ENCODE measurements at places on chromosomes 5 and 9. TPM values are rescaled to one million over a fixed set of nuclear protein-coding genes. Genes with fewer than 3 reads are reported as not detected.

GRCh38 chr9:82101475-82101874, 112.9 kb downstream of the SPATA31D1 start:
- no peak for DNase-seq

DNA sequence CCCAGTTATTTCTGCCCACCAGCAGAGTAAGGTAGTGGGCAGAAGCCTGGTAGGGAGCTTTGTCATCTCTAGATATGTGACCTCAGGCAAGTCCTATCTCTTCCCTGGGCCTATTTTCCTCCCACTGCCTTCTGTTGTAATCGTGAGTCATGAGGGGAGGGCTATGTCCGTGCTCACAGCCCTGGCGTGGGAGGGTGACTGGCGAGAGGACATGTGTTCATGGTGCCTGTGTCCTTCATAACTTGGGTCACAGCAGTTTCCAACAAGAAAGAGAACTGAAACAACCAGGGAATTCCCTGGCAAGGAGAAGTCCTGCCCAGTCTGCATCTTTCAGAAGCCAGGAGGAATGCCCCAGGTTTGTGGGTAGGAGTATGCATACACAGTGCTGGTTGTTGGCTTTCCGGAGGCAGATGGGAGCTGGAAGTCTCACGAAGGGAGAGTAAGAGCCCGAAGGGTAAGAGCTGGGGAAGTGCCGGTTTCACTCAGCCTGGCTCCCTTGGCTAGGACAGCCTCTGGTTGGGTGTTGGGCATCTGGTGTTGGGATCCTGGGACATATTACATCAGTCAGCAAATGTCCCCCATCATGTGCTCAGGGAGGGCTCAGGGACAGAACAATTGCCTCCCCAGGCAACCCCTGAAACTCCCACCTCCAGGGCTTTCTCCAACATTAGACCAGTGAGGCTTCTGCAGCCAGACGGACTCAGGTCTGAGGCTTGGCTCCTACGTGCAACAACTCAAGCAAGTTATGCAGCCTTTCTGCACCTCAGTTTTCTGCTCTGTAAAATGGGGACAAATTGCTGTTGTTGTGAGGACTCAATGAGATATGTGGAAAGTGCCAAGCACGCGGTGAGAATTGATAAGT, 4.3 kb upstream of the TIFAB start:
- no peak for DNase-seq

- DNase-seq, result no peak
These were observed 219.1 kb downstream of the FANCC start for GRCh38 chr9:95098391-95098921.

DNA sequence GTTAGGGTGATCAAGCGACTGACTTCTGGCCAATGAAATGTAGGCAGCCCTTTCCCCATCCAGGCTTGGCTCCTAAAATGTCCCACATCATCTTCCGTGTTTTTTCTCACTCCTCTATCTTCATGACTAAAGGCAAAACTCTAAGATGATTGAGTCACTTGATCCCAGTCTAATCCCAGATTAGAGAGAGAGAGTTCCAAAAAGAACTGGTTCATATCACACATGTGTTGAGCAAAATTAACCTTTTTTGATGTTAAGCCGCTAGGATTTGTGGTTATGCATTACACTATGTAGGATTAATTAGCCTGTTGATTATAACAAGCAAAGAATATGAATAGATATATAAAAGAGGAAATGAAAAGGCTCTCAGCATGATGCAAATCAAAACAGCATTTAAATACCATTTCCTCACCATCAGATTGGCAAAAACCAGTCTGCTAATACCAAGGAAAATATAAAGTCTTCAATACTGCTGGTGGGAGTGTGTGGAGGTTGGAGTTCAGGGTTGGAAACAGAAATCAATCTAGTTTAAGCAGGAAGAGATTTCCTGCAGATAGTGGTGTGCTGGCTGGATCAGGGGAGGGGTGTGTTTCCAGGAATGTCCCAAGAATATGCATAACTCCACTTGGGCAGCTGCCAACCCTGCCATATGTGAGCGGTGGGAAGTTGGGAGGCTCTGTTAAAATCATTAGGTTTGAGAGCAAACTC, 187.6 kb upstream of the S1PR3 start:
- no peak for DNase-seq

GRCh38 chr5:130350131-130350530, 445.9 kb downstream of the CHSY3 start:
- no peak for DNase-seq

Gene MCC
- 2.5 TPM for total RNA-seq

Gene RORB
- 0.03 TPM for total RNA-seq

Gene G3BP1
- 540 TPM for total RNA-seq

Gene PCDHB9
- total RNA-seq, result not detected

Gene PRR7
- 14.2 TPM for total RNA-seq

Gene TSSK1B
- total RNA-seq, result not detected

Gene ADAMTSL2
- 0.08 TPM for total RNA-seq
